Sciatic nerve (tissue), 2 donors: ENCODE measurements at places on chromosomes 2 and 18.

DNA sequence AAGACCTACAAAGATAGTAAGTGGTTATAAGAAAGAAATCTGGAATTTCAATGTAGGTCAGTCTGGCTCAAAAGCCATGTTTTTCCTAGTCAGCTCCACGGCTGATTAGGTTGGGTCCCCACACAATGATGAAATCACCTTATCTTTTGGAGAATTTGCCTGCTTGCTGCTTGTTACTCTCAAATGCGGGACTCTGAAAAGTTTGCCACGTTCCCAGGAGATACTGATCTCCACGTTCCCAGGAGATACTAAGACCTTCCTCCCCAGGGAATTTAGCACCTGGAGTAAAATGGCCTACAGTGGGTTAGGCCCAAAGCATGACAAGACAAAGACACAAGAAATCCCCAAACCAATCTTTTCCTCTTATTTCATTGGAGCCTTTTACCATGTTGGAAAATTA lies 449.6 kb downstream of the TNS1 start:
- no peak for DNase-seq

DNA sequence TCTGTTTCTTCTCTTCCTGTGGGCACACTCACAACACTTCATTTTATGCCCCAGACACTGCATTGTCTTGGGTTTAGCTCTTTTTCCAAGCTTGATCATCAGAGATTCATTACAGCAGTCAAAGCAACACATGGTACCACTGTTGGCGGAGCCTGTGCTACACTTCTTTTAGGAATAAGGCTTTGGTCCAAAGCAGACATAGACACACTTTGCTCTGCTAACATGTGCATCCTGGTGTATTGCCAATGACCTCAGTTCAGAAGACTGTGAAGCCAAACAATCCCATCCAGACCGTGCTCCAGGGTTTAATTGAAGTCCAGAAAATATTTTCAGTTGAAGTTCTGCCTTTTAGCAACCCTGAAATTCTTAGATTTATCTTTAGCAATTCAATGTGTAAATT lies 354.6 kb upstream of the RAB12 start:
- no peak for DNase-seq

DNA sequence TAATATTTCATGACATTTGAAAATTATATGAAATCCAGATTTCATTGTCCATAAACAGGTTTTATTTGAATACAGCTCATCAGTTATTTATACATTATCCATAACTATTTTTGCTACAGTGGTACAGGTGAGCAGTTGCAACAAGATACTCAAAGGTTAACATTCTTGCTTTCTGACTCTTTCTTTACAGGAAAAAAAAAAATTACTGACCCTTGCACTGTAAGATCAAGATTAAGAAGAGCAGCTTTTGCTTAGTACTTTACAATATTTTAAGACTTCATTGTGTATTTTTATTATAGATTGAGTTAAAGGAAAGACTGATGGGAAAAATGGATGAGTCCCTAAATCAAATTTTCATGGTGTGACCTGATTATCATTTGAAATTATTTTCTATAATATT lies 11.2 kb downstream of the ETAA1 start:
- DNase-seq: no peak

- DNase-seq: no peak
Observed at GRCh38 chr2:15348636-15349035, 212.5 kb downstream of the NBAS start.
